ENCODE measurements at places on chromosomes 2 and 18.

DNA sequence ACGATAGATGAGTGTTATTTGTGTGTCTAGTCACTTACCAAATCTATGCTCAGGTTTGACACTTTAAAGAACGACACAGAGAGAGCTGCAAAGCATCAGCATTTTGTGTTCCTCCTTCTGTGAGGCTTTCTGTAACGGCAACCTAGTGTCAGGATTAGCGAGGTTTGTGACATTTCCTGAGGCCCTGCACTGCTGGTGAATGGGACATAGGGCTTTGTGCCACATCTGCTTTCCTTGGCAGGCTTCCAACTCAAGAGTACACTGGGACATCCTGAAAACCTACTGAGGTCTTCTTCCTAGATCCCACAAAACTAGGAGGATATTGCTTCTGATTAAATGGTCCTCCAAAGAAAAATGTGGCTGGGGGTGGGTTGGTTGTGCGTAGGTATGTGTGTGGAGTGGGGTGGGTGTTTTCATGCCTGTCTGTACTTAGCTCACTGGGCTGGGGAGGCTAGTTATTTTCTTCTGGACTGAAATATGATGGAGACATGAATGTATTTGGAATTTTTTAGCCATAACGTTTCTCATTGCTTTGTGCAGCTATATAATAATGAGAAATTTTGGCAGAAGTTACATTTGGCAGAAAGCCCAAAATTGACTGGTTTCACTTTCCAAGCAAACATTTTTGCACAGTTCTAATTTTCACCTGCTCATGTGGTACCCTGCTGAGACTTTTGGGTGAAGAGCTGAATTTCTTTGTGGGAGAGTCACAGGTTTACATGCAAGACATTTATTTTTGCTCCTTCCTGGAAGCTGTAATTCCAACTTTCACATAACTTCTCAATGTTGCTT lies 308.4 kb downstream of the XIRP2 start:
- no peak for DNase-seq

- DNase-seq, result no peak
Observed at GRCh38 chr2:188199716-188200128, 92.0 kb upstream of the GULP1 start.

GRCh38 chr2:95551055-95551568 lies 40.7 kb upstream of the TRIM43 start:
- no peak for DNase-seq

GRCh38 chr2:169221745-169222369 lies 140.5 kb downstream of the LRP2 start:
- no peak for DNase-seq

DNA sequence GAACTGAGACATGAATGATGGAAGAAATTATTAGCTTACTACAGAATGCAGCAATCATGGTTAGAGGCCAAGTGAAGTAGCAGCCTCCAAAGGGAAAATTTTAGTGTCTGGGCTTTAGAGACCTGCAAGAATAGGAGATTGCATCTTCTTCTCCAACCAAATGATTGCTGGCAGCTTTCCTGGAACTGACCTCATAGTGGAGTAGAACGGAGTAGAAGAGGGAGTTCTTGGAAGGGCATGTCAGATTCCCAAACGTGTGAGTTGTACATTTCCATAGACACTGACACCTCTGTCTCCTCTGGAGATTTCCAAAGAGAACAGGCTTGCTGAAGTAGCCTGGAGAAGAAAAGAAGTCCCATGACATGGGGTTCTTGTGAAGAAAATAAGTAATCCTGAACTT lies 169.8 kb upstream of the ERBB4 start:
- no peak for DNase-seq

- no peak for DNase-seq
Observed at GRCh38 chr2:143263066-143263625, 133.9 kb downstream of the ARHGAP15 start.

DNA sequence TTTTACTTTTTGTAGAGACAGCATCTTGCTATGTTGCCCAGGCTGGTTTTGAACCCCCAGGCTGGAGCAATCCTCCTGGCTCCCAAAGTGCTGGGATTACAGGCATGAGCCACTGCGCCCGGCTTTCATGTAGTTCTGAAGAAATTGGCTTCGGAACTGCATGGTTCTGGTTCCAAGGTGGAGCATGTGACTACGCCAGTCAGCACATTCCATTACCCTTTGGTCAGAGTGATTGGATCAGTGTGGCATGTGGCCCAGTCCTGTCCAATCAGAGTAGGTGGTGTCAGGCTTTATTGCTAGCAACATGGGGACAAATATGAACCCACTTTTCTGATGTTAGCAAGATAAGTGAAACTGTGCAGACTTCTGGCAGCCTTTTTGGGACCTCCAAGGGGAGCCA lies 16.3 kb upstream of the ATOH8 start:
- no peak for DNase-seq

- no peak for DNase-seq
Observed at GRCh38 chr2:101758001-101758400, 60.5 kb downstream of the MAP4K4 start.

- DNase-seq, result no peak
Observed at GRCh38 chr2:55932843-55933242, 9.3 kb upstream of the EFEMP1 start.

GRCh38 chr2:168216351-168217005 lies 30.9 kb downstream of the STK39 start:
- no peak for DNase-seq

GRCh38 chr2:235599596-235600338 lies 105.9 kb downstream of the AGAP1 start:
- DNase-seq, result peak; percentile 23

GRCh38 chr2:43305517-43305916 lies 79.1 kb upstream of the ZFP36L2 start:
- DNase-seq, result no peak

GRCh38 chr2:197894751-197895274 lies 90.4 kb downstream of the PLCL1 start:
- no peak for DNase-seq

DNA sequence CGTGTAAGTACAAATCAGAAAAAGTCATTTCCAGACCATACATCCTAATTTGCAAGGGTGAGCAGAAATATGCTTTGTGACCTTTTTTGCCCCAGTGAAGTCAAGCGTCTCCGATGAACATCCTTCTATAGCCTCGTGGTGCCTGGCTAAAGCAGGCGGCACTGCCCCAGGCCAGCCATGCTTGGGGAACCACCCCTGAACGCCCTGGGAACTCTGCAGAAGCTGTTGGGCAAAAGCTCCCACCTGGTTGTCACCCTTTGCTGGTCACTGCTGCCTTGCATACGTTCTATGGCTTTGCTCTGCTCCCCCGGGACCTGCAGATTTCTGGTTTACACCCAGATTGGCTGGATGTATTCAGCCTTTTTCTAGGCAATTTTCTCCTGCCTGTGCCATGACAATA lies 256.4 kb downstream of the SS18 start:
- DNase-seq, result no peak

DNA sequence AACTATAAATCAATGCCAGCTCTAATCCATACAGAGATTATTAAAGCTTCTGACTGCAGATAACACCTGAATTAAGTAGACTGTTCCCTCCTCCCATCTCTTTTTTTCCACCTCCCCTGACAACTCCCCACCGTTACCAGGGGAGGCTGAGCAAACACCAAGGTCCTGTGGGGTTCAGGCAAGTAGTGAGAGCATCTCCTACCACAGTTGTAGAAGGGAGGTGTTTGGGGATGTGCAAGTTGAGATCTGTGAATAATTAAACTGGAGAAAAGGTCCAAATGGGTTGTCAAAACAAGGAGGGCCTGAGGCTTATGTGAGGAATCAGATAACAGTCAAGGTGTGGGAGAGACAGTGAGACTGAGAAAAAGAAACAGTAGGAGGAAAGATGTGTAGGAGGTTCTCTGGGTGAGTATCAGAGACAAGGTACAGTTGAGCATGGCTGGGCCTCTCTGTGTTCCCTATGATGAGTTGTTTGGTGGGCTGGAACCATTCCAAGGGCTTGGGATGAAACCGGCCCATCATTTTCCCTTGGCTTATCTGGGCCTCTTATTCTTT lies 194.6 kb downstream of the CYRIA start:
- no peak for DNase-seq

DNA sequence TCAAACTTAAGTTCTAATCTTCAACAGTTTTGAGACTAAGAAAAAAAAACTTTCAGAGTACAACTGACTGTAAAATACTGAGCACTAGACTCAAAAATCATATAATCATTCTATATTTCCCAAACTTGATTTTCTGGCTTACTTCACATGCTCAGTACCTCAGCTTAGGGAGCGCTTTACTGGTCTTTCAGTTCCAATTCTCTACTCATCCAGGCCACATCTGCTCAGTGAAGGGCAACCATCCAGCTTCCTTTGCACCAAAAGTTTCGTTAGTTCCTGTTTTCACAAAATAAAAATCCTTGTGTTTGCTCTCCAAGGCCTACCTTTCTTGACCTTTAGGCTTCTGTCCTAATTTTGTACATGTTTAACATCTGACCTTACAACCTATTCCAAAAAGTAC lies 287.6 kb upstream of the LRRTM1 start:
- no peak for DNase-seq

GRCh38 chr2:118089139-118089800 lies 999 bp downstream of the INSIG2 start:
- DNase-seq, result no peak

DNA sequence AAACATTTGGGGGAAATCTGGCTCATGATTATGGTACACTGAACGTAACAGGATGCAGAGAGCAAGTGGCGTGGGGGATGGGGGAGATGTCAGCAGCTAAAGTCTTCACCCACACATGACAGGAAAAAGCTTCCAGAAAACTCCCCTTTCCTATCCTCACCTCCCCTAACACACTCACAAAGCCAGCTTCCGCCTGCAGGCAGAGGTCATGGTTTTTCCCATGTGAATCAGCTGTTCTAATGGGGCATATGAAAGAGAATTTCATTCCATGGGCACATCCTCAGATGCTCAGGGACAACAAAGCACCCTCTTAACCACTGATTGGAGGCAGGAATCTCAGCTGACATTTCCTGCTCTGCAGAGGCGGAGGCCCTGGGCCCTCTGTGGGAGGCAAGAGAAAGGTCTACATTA lies 129.1 kb downstream of the TSN start:
- DNase-seq, result no peak

DNA sequence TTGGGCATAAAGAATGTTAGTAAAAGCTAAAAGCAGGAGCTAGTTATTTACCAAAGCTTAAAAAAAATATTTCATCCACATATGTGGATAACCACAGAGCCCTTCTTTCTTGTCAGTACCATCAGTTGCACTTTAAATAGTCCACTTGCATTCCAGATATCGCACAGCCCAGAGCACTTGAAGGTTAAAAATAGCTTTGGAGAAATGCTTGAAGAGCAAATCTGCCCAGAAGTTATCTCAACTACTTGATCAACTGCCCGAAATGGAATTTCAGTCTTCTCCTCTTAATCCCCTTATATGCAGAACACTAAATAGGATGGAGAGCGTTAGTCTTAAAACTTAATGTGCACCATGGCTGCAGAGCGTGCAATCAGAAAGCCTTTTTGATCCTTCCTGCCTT lies 148.3 kb downstream of the PLEKHA3 start:
- DNase-seq, result no peak

- peak; percentile 67 for DNase-seq
Observed at GRCh38 chr18:59220164-59220783, 316 bp downstream of the GRP start.

DNA sequence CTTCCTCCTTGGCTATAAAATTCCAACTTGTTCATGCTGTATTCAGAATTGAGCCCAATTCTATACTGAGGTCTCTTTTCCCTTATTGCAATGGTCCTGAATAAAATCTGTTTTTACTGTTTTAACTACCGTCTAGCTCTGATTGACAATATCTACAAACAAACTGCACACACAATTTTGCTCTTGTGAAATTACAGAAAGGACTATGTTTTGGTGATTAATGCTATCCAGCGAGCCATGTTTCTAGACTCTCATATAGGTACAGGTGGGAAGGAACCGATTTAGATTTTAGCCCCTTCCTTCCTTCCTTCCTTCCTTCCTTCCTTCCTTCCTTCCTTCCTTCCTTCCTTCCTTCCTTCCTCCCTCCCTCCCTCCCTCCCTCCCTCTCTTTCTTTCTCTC lies 254.4 kb downstream of the SLC4A3 start:
- DNase-seq, result no peak

GRCh38 chr18:75070625-75071483 lies 138.1 kb downstream of the PTGR3 start:
- peak; percentile 48 for DNase-seq

- no peak for DNase-seq
Observed at GRCh38 chr2:205403244-205403825, 279.0 kb upstream of the NRP2 start.

DNA sequence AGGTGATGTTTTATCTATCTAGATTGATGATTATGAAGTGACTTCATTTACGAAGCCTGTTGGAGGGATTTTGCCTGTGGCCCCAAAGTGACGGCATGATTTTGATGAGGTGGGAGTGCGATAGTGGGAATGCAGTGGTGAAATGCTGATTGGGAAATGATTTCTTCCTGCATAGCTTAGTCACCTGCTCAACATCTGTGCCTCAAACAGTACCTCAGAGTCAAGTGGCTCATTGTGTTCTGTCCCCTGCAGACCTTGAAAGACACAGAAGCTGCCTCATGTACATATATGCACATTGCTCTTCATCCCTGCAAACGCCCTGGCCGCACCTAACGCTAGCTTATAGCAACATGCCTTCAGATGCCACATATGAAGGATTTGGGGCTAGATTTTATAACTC lies 201.2 kb downstream of the TPGS2 start:
- DNase-seq, result no peak

DNA sequence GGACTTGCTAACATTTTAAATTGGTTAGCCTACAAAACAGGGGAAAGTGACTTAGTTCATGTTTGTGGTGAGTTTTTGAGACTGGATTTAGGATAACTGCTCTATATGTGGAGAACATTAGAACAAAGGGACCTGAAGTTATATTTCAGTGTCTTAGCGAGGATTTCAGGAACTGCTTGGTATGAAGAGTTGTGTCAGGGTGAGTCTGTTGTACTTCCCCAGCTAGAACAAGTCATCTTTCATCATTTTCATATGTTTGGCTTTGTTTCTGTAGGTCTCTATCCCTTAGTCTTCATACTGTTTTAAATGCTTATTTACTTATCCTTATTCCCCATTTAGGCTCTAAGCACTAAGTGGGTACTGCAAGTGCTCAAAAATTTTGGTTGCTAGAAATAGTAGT lies 41.9 kb downstream of the KCMF1 start:
- DNase-seq, result no peak

- no peak for DNase-seq
Observed at GRCh38 chr18:41155910-41156851, 798.9 kb upstream of the PIK3C3 start.

DNA sequence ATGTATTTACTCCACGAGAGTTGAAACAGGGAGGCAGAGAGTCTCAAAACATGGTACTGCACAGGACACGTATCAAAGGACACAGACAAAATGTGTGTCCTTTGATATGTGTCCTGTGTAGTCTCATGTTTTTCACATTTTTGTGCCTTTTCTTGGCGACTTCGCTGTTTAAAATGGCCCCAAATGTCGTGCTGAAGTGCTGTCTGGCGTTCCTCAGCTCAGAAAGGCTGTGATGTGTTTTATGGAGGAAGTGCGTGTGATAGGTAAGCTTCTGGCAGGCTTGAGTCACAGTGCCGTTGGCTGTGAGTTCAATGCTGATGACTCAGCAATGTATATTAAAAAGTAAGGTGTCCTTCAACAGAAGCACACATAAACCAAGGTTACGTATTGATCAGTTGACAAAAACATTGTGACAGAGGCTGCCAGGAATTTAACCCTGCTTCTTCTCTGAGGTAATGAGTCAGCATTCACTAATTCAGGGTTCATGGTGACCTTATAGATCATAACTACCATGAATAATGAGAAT lies 78.2 kb downstream of the DYSF start:
- DNase-seq, result no peak

GRCh38 chr2:239130786-239131325 lies 270.0 kb downstream of the HDAC4 start:
- DNase-seq, result no peak

GRCh38 chr2:71190656-71191569 lies 36.0 kb downstream of the PAIP2B start:
- peak; percentile 5 for DNase-seq
